ENCODE measurements at places on chromosomes 2 and 18.

DNA sequence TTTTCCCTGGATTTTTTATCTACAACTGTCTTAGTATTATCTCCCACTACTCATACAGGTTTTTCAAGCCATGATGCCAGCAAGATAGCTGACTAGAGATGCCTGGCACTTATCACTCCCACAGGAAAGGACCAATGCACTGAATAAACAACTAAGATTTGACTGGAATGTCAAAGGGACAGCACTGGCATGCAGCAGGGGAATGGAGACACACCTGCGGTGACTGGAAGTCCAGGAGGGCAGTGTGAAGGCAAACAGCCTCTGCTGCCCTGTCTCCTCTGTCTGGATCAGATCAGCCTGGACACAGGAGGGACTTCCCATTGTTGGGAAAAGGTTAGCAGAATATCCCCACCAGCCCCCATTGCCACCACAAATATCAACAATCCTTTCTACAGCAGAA lies 85.1 kb downstream of the TMEM237 start:
- no peak for DNase-seq

DNA sequence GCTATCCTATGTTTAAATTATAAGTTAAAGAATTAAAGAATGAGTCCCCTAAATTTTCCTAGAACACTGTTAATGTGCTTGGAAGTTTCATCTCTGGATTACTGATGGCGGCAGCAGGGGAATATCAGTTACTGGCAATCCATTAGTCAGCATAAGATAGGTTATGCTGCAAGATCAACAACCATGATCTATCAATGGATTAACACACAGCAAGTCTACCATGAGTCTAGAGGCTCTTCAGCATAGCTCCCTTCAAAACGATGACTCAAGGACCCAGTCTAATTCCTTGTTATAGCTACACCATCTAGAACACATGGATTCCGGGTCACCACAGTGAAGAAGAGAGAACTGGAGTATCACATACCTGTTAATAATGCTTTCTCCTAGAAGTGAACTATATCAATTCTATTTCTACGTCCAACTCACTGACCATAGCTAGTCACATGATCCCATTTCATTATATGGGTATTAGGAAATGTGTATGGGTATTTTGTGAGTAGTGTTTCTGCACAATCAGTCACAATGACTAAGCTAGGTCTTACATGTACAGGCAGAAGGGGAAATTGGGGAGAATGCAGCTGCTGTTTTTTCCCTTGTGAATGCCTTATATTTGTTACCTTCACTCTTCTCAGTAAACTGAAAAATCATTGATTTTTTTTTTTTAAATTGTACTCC lies 108.3 kb upstream of the MAPRE2 start:
- DNase-seq, result no peak

DNA sequence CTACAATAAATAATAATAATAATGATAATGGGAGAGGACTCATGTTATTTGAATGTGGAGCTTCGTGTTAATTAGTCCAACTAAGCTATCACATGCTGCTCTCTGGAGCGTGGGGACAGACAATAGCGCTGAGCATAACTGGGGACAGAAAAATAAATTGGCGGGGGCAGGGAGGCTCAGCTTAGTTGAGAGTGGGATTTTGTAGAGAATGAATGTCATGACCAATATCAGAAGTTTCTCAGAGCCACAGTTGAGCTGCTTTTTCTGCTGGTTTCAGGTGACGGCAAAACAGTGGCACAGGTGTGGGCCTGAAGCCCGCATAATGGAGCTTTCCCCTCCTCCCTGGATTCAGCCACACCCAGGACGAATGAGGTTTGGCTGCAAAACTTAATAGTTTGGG lies 111.1 kb upstream of the CAB39 start:
- no peak for DNase-seq

DNA sequence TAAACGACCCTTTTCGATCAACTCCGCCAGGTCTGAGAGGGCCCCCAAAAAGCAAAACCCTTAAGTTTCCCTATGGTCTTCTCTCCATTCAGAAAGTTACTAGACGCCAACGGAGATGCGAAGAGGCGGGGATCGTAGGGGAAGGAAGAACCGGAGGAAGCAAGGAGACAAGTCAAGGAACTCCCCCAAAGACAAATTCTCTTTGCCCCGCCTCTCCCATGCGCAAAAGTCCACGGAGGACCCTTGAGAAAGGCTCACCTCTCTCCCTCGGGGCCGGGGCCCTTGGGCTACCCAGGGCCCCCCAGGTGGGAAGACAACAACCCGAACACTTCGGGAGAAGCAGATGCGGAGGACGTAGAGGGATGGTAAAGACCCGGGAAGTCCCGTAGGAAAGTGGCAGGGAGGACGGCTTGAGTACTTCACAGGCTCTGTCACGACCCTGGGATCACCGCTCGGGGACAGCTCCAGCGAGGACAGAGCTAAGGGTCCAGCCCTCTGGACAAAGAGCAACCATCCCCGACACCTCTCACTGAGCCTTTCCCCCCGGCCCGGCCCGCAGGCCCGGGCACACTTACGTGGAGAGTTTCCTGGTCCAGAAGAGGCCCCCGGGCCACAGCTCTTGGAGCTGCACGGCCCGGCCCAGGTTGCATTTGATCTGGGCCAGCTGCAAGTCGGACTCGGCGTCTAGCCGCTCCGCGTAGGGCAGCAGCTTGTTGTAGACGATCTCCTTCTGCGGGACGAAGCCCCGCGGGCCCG lies 647 bp downstream of the PSME4 start:
- peak; percentile 68 for DNase-seq

DNA sequence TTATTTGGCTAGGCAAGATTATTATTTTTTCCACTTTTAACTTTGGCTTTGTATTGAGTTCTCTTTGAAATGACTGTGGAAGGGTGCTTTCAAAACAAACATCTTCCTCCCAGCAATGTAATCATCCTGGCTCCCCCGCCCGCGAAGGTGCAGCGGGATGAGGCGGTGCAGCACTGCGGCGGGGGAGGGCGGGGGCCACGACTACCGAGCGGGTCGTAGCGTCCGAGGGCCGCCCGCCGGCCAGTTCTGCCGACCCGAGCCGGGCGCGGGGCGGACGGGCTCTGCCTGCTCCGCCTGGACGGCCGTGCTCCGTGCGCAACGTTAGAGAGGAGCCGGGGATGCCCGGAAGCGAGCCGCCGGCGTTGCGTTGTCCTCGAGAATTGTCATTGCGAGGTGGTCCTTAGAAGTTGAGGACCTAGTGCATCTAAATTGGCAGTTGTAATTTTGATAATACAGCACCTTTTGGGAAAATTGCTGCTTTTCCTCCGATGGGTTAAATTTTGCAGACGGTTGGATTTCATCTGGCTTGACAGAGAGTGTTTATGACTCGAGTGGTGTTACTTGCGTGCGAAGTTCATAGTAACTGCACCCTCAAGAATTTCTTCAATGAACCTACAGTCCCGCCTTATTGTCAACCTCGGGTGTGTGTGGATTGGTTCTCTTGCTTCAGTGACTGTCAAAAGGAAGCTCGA lies 1.1 kb downstream of the EPC2 start:
- peak; percentile 76 for DNase-seq

DNA sequence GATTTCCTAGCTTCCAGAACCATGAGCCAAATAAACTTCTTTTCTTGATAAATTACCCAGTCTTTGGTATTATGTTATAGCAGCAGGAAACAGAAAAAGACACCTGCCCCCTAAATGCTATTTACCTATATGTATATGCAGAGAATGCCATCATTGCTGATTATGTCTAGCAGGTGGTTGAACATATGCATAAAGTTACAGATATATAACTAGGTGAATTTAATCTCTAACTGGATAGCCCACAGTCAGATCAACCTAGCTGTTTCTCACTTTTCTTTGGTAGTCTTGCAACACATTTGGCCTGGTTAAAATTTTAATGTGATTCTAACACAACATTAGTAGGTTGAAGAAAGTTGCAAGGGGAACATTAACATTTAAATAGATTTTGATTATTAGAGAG lies 7.1 kb upstream of the CERS6 start:
- no peak for DNase-seq

- DNase-seq, result peak; percentile 91
Observed at GRCh38 chr2:70043252-70043875, 43.9 kb upstream of the PCBP1 start.

- DNase-seq, result no peak
Observed at GRCh38 chr18:67331857-67332256, 184.7 kb downstream of the DSEL start.

- DNase-seq, result no peak
Observed at GRCh38 chr2:16206191-16206944, 266.0 kb downstream of the MYCN start.

DNA sequence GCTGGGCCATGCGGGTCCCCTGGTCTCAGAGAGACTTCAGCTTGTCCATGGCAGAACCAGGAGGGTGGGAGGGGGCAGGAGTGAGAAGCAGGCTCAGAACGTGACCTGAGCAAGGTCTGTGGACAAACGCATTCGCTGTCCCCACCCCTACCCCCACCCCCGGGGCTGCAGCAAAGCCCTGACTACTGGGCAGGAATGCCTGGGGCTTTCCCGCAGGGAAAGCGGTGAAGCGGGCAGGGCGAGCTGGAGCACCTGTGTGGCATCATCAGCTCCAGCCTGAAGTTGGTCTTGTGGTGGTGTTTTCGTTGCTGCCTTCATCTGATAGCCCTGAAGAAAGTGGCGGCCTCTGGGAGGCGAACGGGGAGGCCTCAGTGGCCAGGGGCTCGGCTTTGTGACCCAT lies 26.1 kb upstream of the ALKAL2 start:
- no peak for DNase-seq

- DNase-seq, result no peak
Observed at GRCh38 chr2:181262782-181263181, 194.4 kb upstream of the ITGA4 start.

- no peak for DNase-seq
Observed at GRCh38 chr2:74383254-74383653, 3.1 kb upstream of the DCTN1 start.

DNA sequence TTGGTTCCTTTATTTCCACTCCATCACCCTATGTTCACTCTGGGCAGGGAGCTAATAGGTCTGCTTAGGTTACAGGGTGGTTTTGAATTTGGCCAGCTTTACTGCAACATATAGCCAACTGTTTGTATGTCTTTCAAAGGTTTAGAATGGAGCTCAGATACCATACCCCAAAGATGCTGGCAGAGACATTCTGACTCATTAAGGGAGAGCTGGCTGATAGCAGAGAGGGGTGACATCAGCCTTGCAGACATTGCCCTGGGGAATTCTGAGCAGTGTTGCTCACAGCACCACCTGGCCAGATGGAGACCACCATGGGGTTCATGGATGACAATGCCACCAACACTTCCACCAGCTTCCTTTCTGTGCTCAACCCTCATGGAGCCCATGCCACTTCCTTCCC lies 2.1 kb downstream of the PROKR1 start:
- DNase-seq, result no peak

- DNase-seq, result peak; percentile 66
Observed at GRCh38 chr2:172462849-172463381, 35.5 kb downstream of the ITGA6 start.

- no peak for DNase-seq
Observed at GRCh38 chr2:8096484-8096883, 585.4 kb upstream of the ID2 start.

DNA sequence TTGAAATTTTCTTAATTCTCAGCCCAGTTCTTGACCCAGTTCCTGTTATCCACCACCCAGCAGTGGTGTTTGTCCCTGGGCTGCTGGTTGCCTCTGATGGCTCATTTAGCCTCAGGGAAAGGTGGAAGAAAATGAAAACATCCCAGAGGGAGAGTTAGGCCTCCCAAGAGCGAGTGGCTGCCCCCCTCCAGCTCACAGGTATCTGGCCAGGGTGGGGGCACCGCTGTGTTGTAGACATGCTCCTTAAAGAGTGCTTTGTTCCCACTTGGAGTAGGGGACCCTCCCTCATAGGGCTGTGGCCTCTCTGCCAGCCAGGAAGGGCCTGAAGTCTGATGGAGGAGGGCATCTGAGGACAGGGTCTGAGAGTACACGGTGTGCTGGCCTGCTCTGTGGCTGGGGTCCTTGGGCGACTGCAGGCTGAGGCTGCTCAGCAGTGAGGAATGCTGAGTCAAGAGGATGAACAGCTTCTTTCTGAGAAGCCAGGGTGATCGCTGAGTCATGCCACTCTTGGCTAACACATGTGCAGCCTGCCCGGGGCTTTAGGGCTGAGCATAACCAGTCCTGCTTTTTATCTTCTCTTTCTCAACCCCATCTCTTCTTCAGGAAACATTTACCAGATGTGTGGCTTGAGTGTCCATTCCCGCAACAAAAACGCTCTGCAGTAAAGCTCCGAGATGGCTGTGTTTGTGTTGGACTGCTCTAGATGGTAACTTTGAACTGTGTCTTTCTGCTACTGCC lies 72.3 kb downstream of the IL1R2 start:
- DNase-seq, result peak; percentile 75
